ENCODE measurements at places on chromosomes 4 and X. TPM values are rescaled to one million over a fixed set of nuclear protein-coding genes. Genes with fewer than 3 reads are reported as not detected.

GRCh38 chr4:48380583-48381167, 39.3 kb downstream of the SLAIN2 start:
- no peak for DNase-seq

DNA sequence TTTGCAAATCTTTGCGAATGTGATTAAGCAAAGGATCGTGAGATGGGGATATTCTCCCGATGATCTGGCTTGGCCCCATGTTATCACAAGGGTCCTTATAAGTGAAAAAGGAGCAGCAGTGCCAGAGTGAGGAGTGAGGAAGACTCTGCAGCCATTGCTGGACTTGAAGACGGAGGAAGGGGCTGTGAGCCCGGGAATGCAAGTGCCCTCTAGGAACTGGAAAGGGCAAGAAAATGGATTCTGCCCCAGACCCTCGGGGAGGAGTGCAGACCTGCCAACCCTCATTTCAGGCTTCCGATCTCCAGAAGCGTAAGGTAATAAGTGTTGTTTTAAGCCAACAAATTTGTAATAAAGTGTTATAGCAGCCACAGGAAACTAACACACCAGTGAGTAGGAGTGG, 76.3 kb downstream of the EVC start:
- no peak for DNase-seq

Gene PAGE2
- not detected for polyA plus RNA-seq

GRCh38 chr4:3657902-3658529, 108.2 kb upstream of the ADRA2C start:
- DNase-seq, result no peak

DNA sequence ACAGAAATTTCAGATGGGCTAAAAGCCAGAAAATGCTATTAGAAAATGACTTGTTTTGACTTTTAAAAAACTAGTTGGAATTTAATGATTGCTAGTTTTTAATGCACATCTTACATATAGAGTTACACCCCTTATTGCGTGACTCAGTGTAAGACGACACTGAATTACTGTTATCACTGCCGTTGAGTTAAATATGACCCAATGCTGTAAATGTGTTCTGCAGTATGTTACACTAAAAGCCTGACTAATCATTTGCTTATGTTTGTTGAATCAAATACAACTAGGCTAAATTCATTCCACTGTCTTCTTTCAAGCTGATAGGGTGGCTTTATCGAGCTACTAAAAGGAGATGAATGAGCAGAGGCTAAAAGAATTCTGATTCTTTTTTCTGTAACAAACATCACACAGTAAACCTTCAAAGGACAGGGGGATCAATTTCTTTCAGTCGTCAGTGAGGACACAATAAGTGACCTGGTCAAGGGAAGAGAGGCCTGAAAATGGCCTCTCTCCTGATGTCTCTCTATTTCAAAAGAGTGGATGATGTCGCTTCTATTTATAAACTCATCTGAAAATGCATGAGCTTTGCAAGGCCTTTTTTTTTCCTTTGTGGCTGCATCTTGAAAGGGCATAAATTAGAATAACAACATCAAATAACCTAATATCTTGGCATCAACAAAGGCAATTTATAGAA, 142.2 kb upstream of the KCNIP4 start:
- DNase-seq, result no peak

DNA sequence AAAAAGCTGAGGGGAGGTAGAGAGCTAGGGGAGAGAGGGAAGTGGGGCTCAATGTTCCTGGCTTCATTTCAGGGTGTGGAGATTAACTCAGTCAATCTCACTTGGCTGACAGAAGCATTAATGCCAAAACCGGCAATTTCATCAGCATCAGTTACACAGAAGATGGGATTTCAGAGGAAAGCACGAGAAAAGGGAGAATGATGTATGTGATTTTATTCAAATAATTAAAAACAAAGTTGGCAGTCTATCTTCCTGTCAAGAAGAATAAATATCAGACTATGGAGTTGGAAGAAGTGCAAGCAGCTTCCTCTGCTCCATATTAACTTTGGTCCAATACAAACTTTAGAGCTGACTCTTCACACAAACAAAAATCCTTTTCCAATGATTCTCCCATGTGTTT, 29.6 kb upstream of the HCCS start:
- DNase-seq, result no peak

Gene EDNRA
- 80.1 TPM for polyA plus RNA-seq
